Stomach (tissue), 19 donors: ENCODE measurements at places on chromosomes 3 and 15. TPM values are rescaled to one million over a fixed set of nuclear protein-coding genes. Genes with fewer than 3 reads are reported as not detected.
A peak's percentile ranks its signal among the peaks of the same experiment; 100 is the strongest.

GRCh38 chr3:15010664-15011063 is 54.5 kb downstream of the MRPS25 start:
- no peaks in the 10 kb centered on the region for H3K4me1 ChIP-seq
- peaks cover 84% of the 10 kb centered on the region for H3K36me3 ChIP-seq
- no peak for DNase-seq
- H3K27ac ChIP-seq: no peak overlapping the region

GRCh38 chr3:15636028-15636709 is 34.6 kb downstream of the BTD start:
- peak overlapping the region; percentile 86 for H3K27ac ChIP-seq
- DNase-seq: peak; percentile 45
- H3K36me3 ChIP-seq: no peaks in the 10 kb centered on the region
- no peak overlapping the region for H3K4me3 ChIP-seq
- H3K4me1 ChIP-seq: peaks cover 23% of the 10 kb centered on the region

- H3K27ac ChIP-seq: no peak overlapping the region
- H3K36me3 ChIP-seq: no peaks in the 10 kb centered on the region
- no peaks in the 10 kb centered on the region for H3K4me1 ChIP-seq
- H3K27me3 ChIP-seq: no peaks in the 10 kb centered on the region
These were observed 68.1 kb upstream of the PFN2 start for GRCh38 chr3:150038830-150039229.

- no peaks in the 10 kb centered on the region for H3K4me1 ChIP-seq
- no peaks in the 10 kb centered on the region for H3K36me3 ChIP-seq
- no peak for DNase-seq
These were observed 218.6 kb downstream of the KLF13 start for GRCh38 chr15:31545257-31545656.

- H3K27me3 ChIP-seq: no peaks in the 10 kb centered on the region
- no peak overlapping the region for H3K4me3 ChIP-seq
- DNase-seq: peak; percentile 42
- H3K36me3 ChIP-seq: no peaks in the 10 kb centered on the region
- H3K27ac ChIP-seq: no peak overlapping the region
- H3K4me1 ChIP-seq: peaks cover 2% of the 10 kb centered on the region
These were observed 895.6 kb downstream of the ROBO1 start for GRCh38 chr3:78872195-78872594.

- H3K4me1 ChIP-seq: no peaks in the 10 kb centered on the region
- no peaks in the 10 kb centered on the region for H3K36me3 ChIP-seq
- no peaks in the 10 kb centered on the region for H3K27me3 ChIP-seq
- DNase-seq: no peak
- no peak overlapping the region for H3K27ac ChIP-seq
- no peak overlapping the region for H3K4me3 ChIP-seq
These were observed 82.3 kb upstream of the OXTR start for GRCh38 chr3:8851703-8852102.

- H3K27me3 ChIP-seq: no peaks in the 10 kb centered on the region
- DNase-seq: peak; percentile 32
- peak overlapping the region; percentile 10 for H3K27ac ChIP-seq
These were observed 23.4 kb downstream of the PXK start for GRCh38 chr3:58356054-58356453.

DNA sequence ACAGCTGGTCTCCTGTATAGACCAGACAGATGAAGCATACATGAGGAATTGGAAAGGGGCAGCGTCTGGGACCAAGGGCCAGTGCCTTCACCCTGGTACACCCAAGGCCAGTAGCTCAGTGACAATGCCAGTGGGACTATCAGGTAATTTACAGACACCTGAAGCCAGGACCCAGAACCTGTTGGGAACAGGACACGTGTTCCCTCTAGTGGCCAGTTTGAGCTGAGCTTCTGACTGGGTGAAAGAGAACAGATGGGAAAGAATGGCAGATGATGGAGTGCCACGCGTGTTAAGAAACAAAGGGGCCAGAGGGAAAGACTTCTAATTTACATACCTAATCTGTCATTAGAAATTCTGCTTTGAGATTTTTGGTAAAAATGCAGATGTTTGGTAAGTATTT is 5.1 kb upstream of the SLC25A38 start:
- H3K27me3 ChIP-seq: no peaks in the 10 kb centered on the region
- peaks cover 5% of the 10 kb centered on the region for H3K4me1 ChIP-seq
- DNase-seq: peak; percentile 85

DNA sequence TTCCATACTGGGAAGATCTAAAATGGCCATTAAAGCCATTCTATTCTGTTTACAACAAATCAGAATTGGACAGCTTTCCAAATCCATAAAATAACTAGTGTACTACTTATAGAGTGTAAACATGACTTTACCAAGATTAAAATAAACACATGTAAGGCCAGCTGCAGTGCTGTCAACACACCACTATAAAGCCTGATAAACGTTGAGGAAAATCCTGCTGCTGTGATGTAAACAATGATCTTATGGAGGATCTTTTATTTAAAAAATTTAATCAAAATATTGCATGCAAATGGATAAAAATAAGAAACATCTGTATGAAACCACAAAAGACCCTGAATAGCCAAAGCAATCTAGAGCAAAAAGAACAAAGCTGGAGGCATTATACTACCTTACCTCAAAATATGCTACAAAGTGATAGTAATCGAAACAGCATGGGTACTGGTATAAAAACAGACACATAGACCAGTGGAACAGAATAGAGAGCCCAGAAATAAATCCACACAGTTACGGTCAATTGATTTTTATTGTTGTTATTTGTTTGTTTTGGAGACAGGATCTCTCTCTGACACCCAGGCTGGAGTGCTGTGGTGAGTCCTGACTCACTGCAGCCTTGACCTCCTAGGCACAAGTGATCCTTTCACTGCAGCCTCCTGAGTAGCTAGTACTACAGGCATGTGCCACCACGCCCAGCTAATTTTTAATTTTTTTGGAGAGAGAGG is 428.8 kb upstream of the C2CD4B start:
- no peak overlapping the region for H3K27ac ChIP-seq
- no peaks in the 10 kb centered on the region for H3K27me3 ChIP-seq
- H3K36me3 ChIP-seq: no peaks in the 10 kb centered on the region
- H3K4me3 ChIP-seq: no peak overlapping the region
- peaks cover 5% of the 10 kb centered on the region for H3K4me1 ChIP-seq

GRCh38 chr3:70816346-70816745 is 503.9 kb upstream of the MDFIC2 start:
- no peak overlapping the region for H3K27ac ChIP-seq
- H3K36me3 ChIP-seq: no peaks in the 10 kb centered on the region

GRCh38 chr3:47630810-47631209 is 52.1 kb upstream of the CSPG5 start:
- H3K4me1 ChIP-seq: no peaks in the 10 kb centered on the region
- H3K4me3 ChIP-seq: no peak overlapping the region
- DNase-seq: no peak
- no peak overlapping the region for H3K27ac ChIP-seq

- no peaks in the 10 kb centered on the region for H3K4me1 ChIP-seq
- no peak for DNase-seq
- H3K4me3 ChIP-seq: no peak overlapping the region
- H3K27me3 ChIP-seq: no peaks in the 10 kb centered on the region
- H3K36me3 ChIP-seq: no peaks in the 10 kb centered on the region
These were observed 796.4 kb upstream of the ARPP21 start for GRCh38 chr3:34842706-34843480.

The TIPARP gene
- total RNA-seq: 59.5 TPM

The ANKRD63 gene
- not detected for total RNA-seq

The PROK2 gene
- total RNA-seq: not detected

The AGBL1 gene
- 0.18 TPM for total RNA-seq

The GCSAM gene
- not detected for total RNA-seq

The ZNF502 gene
- total RNA-seq: 7.7 TPM

The LSMEM2 gene
- total RNA-seq: not detected

The PFKFB4 gene
- total RNA-seq: not detected

The GRIP2 gene
- 8.0 TPM for total RNA-seq

The ST8SIA2 gene
- total RNA-seq: 1.1 TPM

The GOLGA6B gene
- not detected for total RNA-seq

The CCDC54 gene
- not detected for total RNA-seq

The RHCG gene
- total RNA-seq: not detected
